ENCODE measurements at places on chromosomes 1 and 21. TPM values are rescaled to one million over a fixed set of nuclear protein-coding genes. Genes with fewer than 3 reads are reported as not detected.

GRCh38 chr1:84781946-84782771 is 91.9 kb upstream of the SSX2IP start:
- peak; percentile 41 for DNase-seq

DNA sequence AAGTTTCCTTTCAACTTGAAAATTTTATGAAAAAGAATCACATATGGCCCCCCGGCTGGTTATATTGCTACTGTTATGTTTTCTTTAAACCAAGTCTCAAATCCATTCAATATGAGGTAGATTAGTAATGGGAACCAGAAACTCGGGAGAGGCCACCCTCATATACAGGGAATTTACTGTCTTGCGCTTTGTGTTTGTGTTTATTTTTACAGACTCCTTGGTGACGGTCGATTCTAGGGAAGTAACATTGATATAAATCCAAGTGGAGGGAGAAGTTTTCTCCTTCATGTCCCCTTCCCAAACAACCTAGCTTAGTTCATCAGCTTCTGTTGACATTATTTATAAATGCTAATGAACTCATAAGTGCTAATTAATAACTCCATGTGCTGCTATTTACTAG is 163.5 kb upstream of the LMO4 start:
- DNase-seq, result no peak

DNA sequence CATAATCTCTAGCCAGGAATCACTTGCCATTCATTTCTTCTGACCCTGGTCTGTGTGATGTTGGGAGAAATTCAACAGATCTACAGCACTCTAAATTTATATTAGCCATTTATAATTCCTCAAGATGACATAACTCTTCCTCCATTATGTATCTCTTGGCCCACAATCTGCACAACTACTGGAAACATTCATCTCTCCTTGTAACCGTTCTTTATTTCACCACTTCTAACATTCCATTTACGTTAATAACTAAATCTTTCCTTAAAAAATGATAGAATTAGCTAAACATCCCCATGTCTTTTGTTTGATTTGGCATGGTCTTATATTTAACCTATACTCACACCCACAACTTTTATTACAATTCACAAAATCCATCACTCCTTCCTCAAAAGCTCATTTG is 166.0 kb downstream of the COL11A1 start:
- no peak for DNase-seq

- no peak for DNase-seq
Measured at GRCh38 chr1:19682901-19683300, 18.2 kb downstream of the HTR6 start.

DNA sequence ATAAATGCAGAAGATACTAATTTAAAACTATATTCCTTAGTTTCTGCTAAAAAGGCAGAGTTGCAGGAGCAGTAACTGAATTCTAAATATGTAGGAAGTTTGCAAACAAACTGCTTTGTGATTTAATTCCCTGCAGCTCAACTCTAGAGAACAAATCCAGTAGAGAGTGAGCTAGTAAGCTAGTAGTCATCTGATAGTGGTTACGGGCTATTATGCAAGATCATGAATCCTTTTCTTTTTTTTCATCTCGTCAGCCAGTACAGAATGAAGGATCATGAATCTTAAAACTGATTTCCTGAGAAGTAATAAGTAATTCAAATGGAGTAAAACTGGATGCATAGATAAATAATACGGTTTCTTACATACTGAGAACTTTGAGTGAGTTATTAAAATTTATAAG is 3.3 kb downstream of the DPH5 start:
- peak; percentile 61 for DNase-seq

GRCh38 chr1:63622849-63623566 is 29.8 kb downstream of the PGM1 start:
- no peak for DNase-seq

DNA sequence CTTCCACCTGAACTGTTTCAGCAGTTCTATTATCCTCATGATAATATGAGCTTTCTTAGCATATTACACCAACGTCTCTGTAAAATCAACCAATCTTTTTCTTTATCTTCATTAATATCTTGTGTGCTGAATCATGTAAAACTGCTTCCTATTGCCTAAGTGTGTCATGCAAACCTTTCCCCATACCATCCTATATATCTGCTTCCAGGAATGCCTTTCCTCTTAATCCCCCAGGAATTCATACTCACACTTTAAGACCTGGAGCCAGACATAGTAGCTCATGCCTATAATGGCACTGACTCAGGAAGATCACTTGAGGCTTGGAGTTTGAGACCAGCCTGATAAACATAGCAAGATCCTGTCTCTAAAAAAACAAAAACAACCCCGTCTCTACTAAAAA is 183.9 kb downstream of the NRIP1 start:
- DNase-seq, result no peak

DNA sequence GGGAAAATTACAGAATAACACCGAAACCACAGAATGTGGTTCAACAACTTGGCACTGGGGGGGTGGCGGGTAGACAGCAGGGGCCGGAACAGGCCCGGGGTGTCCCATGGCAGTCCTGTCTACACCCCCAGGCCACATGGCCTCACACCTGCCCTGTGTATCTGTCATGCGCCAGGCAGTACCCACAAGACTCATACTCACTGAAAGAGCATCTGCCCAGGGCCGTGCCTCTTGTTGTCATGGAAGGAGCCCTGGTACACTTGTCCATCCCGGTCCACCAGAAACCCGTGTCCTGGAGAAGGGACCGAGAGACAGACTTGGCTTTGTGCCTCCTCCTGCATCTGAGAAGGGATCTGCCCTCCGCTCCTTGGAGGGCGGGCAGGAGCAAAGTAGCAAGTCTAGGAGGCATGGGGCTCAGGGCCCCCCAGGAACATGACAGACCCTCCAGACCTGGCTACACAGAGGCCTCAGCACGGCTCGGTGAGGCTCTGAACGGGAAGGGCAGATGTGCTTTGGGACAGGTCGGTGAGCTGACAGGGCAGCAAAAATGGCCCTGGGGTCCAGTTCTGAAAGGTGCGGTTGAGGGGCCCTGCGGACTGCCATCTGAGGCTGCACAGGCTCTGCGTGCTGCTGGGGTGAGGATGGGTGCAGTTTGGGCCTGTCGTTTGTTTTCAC is 5.6 kb downstream of the MORN1 start:
- no peak for DNase-seq

- no peak for DNase-seq
Measured at GRCh38 chr1:107450899-107451664, 310.2 kb downstream of the NTNG1 start.

DNA sequence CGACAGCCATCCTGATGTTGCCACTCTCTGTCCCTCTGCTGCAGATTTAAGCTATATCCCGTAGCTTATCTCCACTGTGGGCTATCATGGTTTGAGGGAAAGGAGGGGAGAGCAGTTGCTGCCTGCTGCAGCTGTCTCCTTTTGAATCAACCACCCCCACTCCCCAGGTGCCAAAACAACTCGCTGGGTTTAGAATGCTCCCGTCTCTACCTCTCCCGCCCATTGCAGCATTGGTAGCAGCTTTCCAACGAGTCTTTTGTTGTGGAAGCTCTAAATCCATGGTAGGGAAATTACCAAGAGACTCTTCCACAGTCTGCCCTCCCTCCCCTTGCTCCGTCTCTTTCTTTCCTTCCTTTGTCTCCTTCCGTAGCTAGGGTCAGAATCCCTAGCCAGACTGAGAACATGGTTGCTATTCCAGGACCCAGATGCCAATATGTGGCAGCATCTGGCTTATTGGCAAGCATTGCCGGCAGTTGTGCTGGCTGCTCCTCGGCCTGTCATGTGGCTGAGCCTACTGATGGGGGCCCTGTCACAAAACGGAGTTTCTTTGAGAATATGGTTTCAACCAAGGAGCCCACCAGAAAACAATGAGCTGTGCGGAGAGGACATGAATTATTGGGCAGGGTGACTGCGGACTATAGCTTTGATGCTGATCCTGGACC is 230.7 kb downstream of the RPS6KC1 start:
- no peak for DNase-seq

DNA sequence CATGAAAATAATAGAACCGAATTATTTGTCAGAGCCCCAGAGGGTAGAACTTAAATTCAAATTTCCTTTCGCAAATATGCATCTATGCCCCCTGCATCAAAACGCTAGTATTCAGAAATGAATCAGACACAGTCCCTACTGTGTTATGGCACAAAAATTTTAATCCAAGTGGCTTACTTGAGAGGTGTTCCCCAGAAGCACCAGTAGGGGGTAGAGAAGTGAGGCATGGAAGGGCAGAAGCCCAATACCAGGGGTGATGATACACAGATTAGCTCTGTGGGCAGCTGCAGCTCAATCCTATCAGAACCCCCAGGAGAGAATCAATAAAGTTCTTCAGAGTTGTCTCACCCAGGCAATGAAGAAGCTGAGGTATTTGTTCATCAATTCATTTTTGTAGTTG is 342.2 kb downstream of the OMA1 start:
- no peak for DNase-seq

DNA sequence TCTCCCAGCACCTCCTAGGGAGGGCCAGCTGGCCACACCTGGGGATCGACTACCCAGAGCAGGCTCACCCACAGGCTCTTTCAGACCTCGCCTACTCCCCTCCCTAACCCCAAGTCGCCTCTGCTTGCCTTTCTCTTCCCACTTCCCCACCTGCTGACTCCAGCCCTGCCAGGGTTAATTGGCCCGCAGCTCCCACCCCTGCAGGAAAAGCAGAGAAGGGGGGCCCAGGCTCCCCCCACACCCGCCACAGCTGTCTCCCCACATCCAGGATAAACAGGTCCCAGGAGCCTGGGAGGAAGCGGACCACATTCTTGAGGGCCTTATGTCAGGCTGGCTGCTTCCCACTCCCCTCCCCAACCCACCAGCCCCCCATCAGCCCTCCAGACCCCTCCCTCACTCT is 45.0 kb downstream of the TAS1R2 start:
- no peak for DNase-seq

DNA sequence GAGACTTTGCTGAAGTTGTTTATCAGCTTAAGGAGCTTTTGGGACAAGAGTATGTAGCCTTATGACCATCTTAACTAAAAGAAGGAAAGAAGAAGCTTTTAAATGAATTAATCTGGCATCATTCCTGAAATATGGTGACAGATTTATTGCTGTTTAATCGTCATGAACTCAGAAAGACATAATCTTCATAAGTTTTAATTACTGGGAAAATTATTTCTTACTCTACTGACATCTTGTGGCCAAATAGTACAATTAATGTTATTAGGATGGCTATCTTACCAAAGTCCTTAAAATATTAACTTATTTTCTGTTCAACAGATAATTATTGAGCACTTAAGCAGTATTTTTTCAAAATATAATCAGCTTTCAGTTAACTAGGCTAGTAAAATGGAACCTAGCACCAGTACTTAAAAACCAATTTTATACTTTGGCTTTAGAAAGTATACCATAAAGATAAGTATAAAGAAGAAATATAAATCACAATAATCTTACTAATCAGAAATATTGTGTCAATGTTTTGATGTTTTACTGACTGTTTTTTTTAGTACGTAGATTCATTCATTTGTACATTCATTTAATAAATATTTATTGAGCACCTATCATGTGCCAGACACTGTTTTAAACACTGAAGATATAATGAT is 34.7 kb upstream of the GPR25 start:
- DNase-seq, result peak; percentile 40

The PPIAL4G gene
- not detected for total RNA-seq

The UBE2U gene
- total RNA-seq, result 0.10 TPM

The GART gene
- 137 TPM for total RNA-seq

The PODN gene
- 0.40 TPM for total RNA-seq

The KLF18 gene
- not detected for total RNA-seq
